Caco-2 (cell line): ENCODE measurements at places on chromosomes 12 and 14.

GRCh38 chr12:77047341-77048109 lies 17.8 kb downstream of the E2F7 start:
- no peak for DNase-seq

DNA sequence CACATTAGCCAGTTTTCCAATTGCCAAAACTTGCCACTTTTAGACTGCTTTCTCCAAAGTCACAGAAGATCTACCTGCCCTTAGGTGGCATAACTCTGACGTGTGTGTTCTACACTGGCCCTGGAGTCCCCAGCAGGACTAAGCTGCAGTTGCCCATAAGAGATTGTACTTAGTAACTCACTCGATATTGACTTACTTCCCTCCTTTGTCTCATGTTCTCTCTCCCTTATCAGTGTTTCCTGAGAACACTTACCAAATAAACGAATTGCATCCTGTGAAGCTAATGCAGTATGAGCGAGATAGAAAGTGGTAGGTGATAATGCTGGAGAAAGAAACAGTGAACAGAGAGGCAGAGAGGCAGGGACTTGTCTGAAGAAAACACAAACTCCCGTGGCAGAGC lies 117.2 kb downstream of the NUAK1 start:
- DNase-seq = no peak

- DNase-seq = no peak
These were observed 21.7 kb downstream of the LIMA1 start for GRCh38 chr12:50261654-50262053.

DNA sequence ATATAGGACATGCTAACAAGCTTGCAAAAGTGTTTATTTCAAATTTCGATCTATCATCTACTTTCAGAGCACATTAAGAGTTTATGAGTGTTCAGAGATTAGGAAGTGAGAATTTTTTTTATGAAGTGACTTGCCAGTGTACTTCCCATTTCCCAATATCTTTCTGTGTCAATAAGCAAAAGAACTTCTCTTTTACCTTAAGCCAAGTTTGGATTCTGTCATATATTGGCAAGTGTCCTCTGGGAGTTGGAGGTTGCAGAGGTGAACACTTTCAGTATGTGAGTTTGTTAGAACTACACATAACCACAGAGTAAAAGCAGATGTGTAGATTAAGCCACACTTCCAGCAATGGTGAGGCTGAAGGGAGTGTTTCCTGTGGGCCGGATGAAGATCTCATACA lies 16.6 kb upstream of the KLRF1 start:
- no peak for DNase-seq

DNA sequence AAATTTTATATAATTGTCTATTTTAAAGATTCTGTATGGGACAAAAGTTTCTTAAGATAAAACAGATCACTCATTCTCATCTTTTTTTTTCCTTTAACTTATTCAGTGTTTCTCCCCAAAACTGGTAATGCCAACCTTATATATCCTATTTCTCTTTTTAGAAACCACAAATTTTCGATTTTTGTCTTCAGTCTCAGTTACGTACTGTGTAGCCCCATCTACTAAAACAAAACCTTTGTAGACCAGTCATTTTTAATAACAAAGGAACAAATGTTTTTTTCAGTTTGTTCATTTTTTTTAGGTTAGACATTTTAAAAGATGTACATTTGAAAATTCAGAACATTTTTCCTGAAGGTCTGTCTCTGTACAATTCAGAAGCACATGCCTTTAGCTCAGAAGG lies 18.2 kb downstream of the PNMA1 start:
- DNase-seq = no peak

DNA sequence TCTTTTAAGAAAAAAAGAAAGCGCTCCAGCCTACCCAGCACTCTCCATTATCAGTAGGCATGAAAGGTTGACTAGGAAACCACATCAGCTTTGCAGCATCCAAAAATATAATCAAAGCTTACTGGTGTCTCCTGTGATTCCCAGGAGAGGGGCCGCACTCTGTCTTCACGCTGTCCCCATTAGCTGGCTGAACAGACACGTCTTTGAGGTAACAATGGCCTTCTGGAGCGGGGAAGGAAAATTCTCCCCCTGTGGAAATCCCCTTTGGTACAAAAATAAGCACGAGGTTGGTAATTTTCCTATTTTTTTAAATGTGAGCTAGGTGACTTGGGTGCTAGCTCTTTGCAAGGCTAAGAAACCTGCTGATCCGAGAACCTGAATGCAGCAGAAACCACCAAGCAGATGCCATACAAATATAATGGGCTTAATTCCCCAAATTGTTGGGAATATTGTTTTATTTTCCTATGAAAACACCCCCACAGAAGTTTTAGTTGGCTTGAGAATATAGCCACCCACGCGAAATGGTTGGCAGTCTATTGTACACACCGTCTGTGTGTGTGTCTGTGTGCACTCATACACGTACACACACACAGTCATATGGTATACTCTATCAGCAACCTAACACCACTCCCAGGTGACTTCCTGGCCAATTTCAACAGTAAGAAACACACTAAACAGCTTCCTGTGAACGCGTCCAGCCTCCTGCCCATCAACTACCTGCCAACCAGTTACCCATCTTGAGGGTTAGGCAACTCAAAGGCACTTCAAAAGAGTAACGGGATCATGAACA lies 71.2 kb downstream of the KSR2 start:
- DNase-seq = no peak

GRCh38 chr12:40525054-40525453 lies 167.2 kb upstream of the CNTN1 start:
- DNase-seq = no peak

DNA sequence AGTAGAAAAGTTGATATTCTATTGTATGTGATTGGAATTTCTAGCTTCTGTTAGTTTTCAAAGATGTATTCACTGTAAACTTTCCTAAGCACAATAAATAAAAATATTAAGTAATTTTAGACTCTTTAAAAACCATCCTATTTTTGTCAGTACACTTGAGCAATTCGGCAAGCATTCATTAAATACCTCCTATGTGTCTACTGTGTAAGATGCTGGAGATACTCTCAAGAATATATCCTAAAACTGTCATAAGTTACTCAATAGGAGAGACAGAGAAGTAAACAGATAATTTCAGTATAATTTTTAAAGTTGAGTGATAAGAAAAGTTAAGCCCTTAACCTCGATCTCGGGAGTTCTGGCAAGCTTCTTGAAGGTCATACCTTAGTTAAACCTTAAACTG lies 46.1 kb downstream of the FANCM start:
- DNase-seq = no peak

DNA sequence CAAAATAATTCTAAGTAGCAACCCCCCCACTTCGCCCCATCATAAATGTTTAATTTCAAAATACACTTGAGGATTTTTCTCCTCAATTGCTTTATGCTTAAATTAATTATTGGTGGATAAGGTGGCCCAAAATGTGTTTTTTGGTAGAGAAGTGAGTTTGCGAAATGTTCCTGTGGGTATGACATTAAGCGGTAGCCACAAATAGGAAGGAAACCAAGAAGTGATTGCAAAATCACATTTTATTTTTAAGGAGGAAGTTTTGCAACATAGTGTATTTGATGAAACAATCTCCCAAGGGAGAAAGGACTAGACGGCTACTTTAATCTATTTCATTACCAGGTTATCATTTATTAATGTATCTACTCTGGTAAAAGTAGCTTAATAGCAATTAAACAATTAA lies 25.5 kb downstream of the SLC25A3 start:
- no peak for DNase-seq

GRCh38 chr14:24943024-24943423 lies 106.9 kb downstream of the STXBP6 start:
- DNase-seq = no peak

DNA sequence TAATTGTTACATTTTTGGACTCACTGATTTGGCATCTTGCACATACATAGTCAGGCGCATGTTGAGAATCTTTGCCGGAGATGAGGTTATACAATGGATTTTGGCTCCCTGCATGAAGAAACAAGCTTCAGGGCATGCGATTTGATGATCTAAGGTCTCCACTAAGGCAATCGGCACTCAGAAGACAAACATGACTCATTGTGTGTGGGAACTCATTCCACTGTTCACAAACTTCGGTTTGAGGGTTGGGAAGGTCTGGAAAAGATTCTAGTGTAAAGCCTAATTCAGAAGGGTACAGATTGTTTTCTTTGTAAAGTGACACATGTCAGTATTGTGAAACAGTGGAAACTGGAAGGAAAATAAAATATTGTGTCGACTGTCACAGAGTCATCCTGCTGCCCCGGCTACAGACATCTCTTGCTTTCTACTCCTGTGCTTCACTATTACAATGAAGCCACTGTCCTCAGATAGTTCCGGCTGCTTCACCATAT lies 192.6 kb upstream of the HMGA2 start:
- DNase-seq = peak; percentile 34

GRCh38 chr14:90387206-90387760 lies 9.5 kb upstream of the CALM1 start:
- DNase-seq = no peak

DNA sequence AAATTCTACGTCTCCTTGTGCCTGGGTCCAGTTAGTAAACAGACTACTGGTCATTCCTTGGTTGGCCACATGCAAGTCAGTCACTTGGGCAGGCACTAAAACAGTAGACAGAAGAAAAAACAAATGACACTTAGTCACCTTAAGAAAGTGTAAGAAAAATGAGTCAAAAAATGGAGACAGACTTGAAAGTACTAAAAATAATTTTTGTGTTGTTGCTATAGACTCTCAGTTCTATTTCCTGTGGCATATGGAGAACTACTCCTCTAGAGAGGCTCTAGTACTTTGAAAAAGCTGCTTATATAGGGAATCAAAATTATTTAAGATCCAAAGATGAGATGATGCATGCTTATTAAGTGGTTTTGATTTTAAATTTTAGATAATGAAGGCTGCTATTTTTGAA lies 56.0 kb downstream of the PTPRB start:
- DNase-seq = no peak

- DNase-seq = no peak
These were observed 29.7 kb upstream of the SFSWAP start for GRCh38 chr12:131681257-131681620.

DNA sequence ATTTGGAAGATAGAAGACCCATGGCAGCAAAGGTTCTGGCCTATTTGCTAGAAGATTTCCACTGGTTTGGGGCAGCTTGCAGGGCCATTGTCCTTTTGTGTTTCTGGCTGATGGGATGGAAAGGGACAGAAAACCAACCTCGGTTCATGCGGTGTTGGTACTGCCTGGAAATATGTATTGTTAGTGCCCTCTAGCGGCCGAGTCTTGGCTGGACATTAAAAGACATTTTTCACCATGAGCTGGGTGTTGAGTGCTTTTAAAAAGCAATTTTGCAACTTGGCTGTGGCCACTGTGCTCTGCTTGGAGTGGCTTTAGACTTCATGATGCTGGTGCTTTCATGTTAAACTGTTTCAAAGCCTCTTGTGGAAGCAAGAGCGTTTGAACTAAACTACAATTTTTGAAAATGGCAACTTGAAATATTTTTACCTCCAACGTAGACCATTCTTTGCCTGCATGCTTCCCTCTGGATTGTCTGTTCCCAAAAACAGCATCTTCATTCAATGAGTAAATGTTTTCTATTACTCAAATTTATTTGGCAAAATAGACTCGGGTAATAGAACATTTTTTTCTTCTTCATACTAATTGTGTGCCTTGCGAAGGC lies 102.7 kb upstream of the TBX5 start:
- peak; percentile 67 for DNase-seq

- DNase-seq = no peak
These were observed 243.2 kb downstream of the ADAMTS20 start for GRCh38 chr12:43308776-43309175.

DNA sequence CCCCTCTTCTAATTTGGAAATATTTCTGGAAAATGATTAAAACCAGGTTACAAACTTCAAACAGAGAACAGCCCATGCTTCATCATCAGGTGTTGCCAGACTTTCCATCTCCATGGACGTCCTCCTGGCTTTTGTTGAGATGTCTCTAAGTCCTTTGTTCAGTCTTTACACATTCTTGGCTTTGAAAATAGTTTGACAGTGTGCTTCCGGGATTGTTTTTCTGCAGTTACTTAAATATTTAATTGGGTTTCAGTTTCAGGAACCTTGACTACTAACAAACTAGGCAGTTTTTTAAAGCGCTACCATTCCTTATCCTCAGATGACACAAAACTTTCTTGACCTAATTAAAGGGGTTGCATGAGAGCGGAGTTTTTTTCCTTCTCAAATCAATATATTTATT lies 47.8 kb downstream of the GOLGA5 start:
- DNase-seq = no peak

GRCh38 chr14:74508844-74509428 lies 15.4 kb downstream of the ISCA2 start:
- no peak for DNase-seq

DNA sequence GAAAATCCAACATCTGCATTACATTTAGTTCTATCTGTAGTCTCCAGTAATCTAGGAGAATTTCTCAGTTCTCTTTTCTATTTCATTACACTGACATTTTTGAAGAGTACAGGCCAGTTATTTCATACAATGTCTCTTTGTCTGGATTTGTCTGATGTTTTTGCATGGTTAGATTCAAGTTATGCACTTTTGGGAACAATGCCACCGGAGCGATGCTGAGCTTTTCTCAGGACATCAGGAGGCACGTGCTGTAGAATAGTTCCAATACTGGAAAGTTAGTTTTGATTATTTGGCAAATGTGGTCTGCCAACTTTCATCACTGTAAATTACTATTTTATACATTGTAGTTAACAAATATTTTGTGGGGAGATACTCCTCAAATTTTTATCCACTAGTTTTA lies 43.1 kb downstream of the ALDH1L2 start:
- no peak for DNase-seq

- DNase-seq = no peak
These were observed 9.7 kb upstream of the UBC start for GRCh38 chr12:124923905-124924734.

- no peak for DNase-seq
These were observed 2.9 kb downstream of the RDH12 start for GRCh38 chr14:67704484-67705089.

GRCh38 chr12:124032265-124032886 lies 59.4 kb downstream of the ZNF664 start:
- DNase-seq = no peak

GRCh38 chr12:78712834-78713481 lies 151.6 kb upstream of the SYT1 start:
- no peak for DNase-seq

- no peak for DNase-seq
These were observed 393.0 kb downstream of the FSCB start for GRCh38 chr14:44113769-44114730.

DNA sequence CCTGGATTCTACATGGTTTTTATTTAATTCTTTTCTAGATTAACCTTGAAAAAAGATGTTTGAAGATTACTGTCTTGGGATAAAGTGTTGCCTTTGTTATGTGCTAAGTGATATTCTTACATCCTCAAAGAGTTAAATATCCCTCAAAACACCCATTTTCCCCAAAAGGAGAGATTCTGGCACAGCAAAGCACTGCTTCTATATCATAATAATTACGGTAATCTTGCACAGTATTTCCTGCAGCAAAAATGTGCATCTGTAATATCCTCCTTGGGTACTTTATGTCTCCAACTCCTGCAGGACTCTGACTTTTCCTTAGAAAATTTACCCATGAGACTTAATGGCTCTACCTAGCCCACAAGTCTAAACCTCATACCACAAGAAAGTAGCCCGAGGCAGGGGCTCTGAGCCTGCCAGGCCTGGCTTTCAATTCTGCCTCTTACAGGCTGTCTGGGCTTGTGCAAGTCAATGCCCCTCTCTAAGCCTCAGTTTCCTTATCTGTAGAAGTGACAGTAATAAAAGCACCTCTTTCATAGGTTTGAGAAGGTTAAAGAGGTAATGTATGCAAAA lies 45.8 kb downstream of the SVOP start:
- DNase-seq = no peak
